Caki2 (cell line): ENCODE measurements at places on chromosomes 12 and 14. TPM values are rescaled to one million over a fixed set of nuclear protein-coding genes. Genes with fewer than 3 reads are reported as not detected.

ALDH2 gene
- total RNA-seq, result 176 and 178 TPM in 2 replicates

DEPDC4 gene
- total RNA-seq, result 2.0 TPM in 1 of 2 replicates, not detected in the other

PRKD1 gene
- 5.1 and 10.3 TPM in 2 replicates for total RNA-seq

WNT1 gene
- not detected in 2 replicates for total RNA-seq

FOXG1 gene
- not detected in 2 replicates for total RNA-seq

PTHLH gene
- total RNA-seq, result 3.9 and 8.3 TPM in 2 replicates

SIX1 gene
- 15.2 and 22.9 TPM in 2 replicates for total RNA-seq

PYGL gene
- total RNA-seq, result 21.7 and 30.3 TPM in 2 replicates

C12orf60 gene
- 3.6 and 7.1 TPM in 2 replicates for total RNA-seq

GRCh38 chr12:21759737-21760136 lies 14.8 kb downstream of the KCNJ8 start:
- no peak for DNase-seq

GRCh38 chr12:57153415-57153997 lies 6.1 kb upstream of the LRP1-AS start:
- DNase-seq, result no peak

DNA sequence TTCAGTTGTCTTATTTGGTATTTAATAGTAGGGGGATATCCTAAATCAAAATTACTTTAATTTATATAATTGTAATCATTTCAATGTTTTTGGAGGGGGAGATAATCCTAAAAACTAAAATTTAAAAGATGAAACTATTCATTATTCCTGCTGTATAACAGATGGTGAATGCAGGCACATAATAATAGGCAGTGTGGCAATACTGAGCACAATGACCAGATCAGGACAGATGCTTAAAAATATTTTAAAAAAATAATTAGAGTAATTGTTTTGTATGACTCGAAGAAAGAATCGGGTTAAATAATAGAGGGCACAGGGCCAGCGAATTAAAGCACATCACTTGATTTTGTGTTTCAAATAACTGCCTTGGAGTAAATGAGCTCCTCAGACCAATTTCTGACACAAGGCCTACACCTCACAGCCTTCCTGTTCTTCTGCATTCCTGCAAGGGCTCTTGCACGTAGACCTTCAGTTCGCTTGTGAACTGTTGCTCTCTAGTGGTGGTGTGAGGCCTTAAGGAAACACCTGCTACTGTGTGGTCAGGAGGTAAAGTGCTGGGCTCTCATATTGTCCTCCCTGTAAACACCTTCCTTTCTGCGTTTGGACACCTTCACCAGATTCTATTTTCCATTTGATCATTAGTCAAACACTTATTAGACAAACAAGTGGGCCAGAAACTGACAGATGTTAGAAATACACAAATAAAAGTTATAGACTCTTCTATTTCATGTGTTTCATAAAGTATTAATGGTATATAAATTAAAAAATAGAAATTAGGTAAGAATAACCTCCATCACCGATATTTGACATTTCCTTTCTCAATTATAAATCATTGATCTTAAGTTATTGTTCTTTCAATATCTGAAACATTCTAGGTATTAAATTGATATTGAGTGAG lies 29.3 kb upstream of the KLRF1 start:
- peak; percentile 67 for DNase-seq

- no peak for DNase-seq
Measured at GRCh38 chr14:33622496-33622895, 328.4 kb downstream of the EGLN3 start.

DNA sequence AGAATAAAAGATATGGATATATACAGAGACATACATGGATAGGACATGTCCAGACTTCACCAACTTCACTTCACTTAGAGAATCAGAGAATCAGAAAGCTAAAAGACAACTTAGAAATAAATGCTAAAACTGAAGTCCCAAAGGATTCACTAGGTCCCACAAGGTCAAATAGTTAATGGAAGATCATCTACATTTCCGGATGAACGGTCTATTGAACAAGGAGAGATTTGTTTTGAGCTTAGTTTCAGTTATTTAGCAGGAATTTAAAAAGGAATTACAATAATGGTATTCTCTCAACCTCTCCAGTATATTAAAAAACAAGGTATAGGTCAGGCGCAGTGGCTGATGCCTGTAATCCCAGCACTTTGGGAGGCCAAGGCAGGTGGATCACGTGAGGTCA lies 187.0 kb downstream of the MED13L start:
- no peak for DNase-seq

GRCh38 chr12:71948390-71948789 lies 9.7 kb downstream of the TPH2 start:
- DNase-seq, result no peak

- DNase-seq, result no peak
Measured at GRCh38 chr12:52058631-52059361, 7.6 kb downstream of the NR4A1 start.

DNA sequence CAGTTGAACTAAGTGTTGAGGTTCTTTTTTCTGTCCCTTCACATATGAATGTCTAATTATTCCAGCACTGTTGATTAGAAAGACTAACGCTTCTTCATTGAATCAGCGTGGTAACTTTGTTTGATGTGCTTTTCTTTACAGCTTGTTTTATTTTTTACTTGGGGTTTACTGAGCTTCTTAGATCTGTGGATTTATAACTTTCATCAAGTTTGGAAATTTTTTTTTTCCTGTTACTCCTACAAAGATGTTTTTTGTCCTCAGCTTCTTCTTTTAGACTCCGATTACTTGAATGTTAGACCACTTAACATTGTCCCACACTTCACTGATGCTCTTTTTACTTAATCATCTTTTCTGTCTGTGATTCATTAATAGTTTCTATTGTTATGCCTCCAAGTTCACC lies 31.5 kb downstream of the NTN4 start:
- no peak for DNase-seq

DNA sequence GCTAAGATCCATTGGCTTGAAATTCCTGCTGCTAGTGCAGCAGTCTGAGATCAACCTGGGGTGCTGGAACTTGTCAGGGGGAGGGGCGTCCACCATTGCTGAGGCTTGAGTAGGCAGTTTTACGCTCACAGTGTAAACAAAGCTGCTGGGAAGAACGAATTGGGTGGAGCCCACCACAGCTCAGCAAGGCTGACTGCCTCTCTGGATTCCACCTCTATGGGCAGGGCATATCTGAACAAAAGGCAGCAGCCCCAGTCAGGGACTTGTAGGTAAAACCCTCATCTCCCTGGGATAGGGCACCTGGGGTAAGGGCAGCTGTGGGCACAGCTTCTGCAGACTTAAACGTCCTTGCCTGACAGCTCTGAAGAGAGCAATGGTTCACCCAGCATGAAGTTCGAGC lies 191.7 kb downstream of the ALG10B start:
- peak; percentile 45 for DNase-seq

GRCh38 chr12:33614630-33615029 lies 175.0 kb upstream of the SYT10 start:
- DNase-seq, result no peak

DNA sequence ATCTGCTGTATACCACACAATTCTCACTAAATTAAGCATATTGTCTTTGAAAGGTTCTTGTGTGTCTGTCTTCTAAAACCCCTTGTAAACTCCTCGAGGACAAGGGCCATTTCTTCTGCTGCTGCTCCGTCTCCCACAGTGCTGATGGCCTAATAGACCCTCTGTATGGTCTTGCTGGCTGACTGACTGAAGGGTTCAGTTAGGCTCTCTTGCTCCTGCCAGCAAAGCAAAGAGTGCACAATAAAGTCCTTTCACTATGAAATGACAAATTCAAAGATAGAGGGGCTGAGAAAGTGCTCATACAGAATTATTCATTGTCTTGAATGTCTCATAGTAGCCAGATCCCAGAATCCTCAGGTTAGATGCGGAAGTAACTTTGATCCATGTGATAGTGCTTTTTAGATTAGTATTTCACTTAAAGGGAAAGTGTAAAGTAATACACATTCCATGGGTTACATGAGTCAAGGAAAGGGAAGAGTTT lies 14.2 kb upstream of the RIOX1 start:
- no peak for DNase-seq

GRCh38 chr12:51897181-51897580 lies 9.3 kb downstream of the ANKRD33 start:
- DNase-seq, result no peak

DNA sequence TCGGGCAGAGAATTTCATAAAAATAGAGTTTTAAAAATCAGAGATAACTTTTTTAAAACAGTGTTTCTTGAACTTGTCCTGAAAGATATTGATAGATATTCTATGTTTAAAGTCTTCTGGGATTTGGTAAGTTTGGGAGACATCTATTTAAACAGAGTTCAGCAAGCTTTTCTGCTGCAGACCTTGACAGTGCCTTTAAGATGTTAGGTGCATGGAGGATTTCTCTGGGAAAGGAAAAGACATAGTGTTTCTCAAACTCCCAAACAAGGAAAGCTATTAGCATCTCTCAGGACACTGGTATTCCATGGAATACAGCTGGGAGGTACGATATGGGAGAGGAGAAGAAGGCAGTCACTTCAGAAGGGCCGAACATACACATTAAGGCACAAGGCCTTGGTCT lies 97.8 kb downstream of the RBM19 start:
- no peak for DNase-seq

DNA sequence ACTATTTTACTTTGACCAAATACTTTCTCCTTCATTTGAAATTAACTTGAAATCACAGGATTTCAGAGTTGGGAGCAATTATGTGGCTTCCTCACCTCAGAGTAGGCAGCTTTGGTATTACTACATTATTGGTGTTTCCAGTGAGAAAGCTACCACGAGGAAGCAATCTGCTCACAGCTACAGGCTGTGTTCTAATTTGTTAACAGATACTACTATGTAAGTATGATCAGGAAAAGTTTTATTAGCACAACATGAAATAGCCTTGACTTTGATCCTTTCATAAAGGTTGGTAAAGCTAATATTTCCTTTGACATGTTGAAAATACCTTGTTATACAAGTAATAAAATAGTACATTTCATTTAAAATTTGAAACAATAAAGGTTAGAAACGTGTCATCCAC lies 30.6 kb downstream of the TAOK3 start:
- no peak for DNase-seq

GRCh38 chr14:87065366-87065765 lies 927.6 kb downstream of the GALC start:
- no peak for DNase-seq

DNA sequence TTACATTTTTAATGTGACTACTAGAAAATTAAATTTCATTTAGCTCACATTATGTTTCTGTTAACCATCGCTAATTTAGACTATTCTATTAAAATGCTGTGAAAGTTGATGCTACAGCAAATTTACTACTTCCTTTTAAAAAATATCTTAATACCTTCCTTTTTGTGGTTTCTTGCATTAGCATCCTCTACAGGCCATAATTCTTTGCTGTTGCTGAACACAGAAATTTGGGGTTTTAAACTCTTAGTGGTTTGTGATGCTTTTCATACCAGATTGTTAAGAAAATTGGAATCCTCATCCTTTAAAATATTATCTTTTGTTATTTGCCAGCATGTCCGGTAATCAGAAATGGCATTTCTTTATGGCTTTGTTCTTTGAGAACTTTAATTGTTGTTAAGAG lies 18.1 kb downstream of the WNK1 start:
- DNase-seq, result no peak

DNA sequence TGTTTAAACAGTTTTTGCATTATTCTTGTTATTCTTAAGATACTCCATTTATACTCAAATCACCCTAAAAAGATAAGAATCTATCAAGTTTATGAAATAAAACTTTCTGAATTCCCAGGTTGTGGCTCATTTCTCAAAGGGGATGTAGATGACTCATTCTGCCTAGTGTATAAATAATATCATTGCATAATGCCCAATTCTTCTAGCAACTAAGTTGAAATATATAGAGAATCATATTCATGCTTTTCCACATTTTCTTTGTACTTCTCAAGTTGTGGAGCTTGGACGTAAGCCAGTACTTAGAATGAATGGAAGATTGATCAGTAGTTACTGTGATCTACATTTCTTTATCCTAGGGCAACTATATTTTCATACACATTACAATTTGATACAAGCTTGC lies 201.1 kb downstream of the PPFIA2 start:
- no peak for DNase-seq

DNA sequence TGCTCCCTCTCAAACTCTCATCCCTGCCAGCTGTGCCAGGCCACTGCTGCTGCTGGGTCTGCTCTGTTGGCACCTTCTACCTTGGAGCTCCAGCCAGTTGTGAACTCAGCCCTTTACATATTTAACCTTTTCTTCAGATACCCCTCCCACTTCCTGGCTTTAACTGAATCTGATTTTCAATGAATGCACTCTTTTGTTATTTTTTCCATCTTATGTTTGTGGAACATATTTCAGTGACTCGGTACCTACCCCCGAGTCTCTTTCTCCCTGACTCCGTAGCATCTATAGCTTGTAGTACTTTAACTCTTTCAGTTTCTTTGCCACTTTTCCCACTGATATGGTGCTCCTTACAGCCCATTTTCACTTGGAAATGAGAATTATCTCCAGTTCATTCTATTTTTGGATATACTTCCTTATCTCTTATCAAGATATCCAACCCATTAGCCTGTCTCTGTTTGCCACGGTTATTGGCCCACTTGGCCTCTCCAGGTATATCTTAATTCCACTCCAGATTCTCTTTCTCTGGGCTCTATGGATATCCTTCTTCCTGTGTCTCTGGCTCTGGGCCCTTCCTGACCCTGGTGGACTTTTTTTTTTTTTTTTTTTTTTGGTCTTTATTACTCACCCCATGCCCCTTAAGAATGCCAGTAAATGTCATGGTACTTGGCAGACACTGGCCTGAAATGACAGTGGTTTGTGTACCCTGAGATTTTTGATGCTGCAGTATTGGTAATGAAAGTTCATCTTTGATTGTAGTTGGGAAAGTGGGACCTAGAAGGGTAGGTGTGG lies 62.7 kb downstream of the PELI2 start:
- no peak for DNase-seq
